Activated T-cell treated with anti-CD3 and anti-CD28 coated beads, Interleukin-2, amount 50 U/mL, for 24 hours (primary cell): ENCODE measurements at places on chromosomes 16 and 17.

GRCh38 chr17:8392274-8392673 lies 5.4 kb downstream of the RNF222 start:
- no peak for DNase-seq

- DNase-seq, result no peak
Measured at GRCh38 chr17:31112001-31112661, 17.4 kb downstream of the NF1 start.

- DNase-seq, result no peak
Measured at GRCh38 chr16:7506363-7506762, 173.7 kb downstream of the RBFOX1 start.

GRCh38 chr17:27259356-27259755 lies 34.6 kb upstream of the WSB1 start:
- DNase-seq, result no peak

GRCh38 chr17:42378959-42379594 lies 9.2 kb downstream of the STAT3 start:
- DNase-seq, result no peak

DNA sequence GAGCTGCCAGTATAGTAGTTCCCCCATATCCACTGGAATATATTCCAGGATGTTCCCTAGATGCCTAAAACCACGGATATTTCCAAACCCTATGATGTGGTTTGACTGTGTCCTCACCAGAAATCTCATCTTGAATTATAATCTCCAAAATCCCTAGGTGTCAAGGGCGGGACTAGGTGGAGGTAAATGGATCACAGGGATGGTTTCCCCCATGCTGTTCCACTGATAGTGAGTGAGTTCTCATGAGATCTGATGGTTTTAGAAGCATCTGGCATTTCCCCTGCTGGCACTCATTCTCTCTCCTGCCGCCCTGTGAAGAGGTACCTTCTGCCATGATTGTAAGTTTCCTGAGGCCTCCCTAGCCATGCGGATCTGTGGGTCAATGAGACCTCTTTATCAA lies 168.6 kb downstream of the MAF start:
- no peak for DNase-seq
